ENCODE measurements at places on chromosomes 3 and 15.

DNA sequence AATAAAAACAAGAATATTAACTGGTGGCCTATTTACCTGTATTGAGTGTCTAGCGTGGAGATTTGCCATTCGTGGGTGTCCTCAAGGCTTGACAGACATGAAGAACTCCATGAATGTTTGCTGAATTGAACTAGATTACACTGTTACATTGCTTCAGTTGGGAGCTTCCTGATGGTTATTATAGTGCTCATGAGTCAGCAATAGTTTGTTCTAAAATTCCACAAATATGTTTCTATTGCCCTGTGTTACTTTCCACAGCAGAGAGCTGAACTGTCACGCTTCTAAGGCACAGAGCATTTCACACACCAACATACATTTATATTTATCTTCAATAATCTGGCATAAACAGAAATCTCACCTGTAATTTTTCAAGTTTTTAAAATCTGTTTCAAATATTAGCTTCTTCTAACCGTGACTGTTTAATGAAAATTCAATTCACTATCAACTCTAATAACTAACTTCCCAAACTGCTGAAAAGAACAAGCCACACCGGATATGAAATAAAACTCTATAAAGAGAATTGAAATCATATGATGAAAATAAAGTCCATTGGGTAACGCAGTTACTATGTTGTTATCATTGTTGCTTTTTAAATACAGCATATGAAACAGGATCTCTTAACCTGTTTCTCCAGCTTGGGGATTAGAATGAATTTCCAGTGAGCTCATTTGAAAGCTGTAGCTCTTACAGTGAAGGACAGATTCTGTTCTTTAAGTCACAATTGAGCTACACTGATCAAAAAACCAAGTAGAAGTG lies 61.2 kb upstream of the MCF2L2 start:
- peak; percentile 42 for DNase-seq

- DNase-seq, result no peak
Observed at GRCh38 chr15:95864467-95864886, 466.0 kb upstream of the NR2F2 start.

GRCh38 chr3:147616998-147617619 lies 207.9 kb downstream of the ZIC1 start:
- peak; percentile 7 for DNase-seq

DNA sequence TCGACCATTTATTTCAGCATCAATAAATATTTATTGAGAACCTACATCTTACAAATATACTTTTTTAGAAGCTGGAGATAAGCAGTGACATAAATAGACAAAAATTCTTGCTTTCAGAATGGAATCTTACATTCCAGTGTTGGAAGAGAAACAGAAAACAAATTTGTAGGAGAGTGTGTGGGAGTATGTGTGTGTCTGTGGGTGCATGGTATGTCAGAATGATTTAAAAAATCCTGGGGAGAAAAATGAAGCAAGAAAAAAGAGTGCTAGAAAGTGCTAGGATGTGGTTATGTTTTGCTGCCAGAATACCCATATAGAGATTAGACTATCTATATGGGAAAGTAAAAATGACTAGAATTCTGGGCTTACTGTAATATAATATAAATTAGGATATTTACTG lies 561.7 kb upstream of the SGO1 start:
- peak; percentile 24 for DNase-seq

GRCh38 chr3:195601382-195601781 lies 17.6 kb upstream of the APOD start:
- DNase-seq, result no peak

DNA sequence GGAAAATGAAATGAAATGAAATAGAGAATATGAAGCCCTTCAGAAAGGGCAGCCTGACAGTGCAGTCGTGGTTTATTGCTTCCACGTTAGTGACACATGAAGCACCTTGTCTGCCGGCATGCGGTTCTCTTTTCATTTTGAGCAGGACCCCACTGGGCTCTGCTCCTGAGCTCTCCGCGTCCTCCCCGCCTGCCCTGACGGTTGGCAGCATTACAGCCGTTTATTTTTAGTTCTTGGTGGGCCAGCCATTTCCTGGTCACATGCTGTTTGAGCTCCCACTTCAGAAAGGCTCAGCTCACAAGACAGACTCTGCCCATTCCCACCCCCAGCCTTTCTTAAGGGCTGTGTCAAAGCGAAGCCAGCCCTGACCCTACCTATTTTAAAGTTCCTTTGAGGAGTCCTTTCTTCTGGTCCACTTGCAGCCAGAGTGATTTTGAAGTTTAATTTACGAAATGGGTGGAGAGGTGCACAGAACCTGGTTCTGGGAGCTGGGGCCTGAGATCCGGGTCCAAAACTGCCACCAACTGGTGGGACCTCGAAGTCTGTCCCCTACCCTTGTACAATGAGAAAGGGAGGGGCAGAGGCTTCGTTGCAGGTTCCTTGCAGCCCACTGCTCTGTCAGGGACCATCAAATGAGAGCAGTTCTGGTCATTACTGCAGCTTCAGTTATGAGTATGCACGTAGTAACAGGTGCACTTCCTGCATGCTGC lies 60.1 kb downstream of the MGLL start:
- DNase-seq, result no peak

DNA sequence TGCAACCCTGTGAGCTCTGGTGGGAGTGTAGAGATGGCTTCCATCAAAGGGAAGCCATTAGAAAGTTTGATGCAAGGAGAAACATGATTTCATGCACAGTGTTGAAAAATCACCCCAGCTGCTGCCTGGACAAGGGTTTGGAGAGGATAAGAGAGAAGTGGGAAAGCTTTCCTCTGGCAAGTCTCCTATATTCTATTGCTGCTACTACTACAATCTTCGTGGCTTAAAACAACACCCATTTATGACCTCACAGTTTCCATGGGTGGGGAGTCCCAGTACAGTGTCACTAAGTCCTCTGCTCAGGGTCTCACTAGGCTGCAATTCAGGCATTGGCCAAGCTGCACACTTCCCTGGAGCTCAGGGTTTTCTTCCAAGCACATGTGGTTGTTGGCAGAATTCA lies 229.3 kb downstream of the TAFA4 start:
- DNase-seq, result no peak
